AG08395 (cell line): ENCODE measurements at places on chromosomes 7 and 10.

- DNase-seq, result peak; percentile 84
These were observed 93.3 kb downstream of the BMS1 start for GRCh38 chr10:42875798-42876341.

DNA sequence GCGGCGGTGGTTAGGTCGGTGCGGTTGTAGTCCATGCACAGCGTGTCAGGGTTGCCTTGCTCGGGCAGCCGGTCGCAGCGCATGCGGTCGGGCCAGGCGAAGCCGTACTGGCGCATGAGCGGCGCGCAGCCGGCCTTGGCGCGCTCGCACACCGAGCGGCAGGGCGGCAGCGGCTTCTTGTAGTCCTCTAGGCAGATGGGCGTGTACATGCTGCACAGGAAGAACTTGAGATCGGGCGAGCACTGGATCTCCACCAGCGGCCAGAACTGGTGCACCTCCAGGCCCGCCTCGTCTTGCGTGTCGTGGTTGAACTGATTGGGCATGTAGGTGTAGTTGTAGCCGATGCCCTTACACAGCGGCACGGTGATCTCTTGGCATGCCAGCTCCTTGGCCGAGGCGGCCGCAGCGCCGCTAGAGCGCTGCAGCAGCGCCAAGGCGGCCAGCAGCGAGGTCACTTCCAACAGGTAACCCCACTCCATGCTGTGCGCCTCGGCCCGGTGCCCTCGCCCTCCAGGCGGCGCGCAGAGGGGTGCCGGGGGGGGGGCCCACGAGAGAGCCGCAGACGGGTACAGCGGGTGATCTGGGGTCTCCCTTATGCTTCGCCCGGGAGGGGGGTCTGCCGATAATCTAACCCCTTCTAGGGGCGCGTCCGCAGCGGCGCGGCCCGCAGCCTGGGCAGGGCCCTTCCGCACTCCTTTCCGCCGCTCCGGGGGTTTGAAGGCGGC is 983 bp downstream of the FZD8 start:
- DNase-seq, result peak; percentile 65

DNA sequence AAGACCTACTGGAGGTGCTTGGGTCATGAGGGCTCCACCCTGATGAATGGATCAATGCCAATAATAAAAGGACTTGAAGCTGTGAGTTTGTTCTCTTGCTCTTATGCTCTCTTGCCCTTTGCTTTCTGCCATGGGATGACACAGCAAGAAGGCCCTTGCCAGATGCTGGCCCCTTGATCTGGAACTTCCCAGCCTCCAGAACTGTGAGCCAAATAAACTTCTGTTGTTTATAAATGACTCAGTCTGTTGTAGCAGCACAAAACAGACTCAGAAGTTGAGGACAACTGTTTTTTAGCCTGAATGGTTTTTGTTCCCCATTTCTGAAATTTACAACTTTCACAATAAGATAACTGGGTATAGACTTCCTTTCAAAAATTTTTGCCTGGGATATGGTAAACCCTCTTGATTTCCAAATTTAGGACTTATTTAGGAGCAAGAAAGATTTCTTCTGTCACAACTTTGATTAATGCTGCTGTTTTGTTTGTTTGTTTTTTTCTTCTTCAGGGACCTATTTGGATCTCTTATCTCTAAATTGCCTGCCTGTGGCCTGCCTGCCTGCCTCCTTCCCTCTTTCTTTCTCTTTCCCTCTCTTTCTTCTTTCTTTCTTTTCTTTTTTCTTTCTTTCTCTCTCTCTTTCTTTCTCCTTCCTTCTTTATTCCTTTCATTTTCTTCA is 12.1 kb downstream of the ENTPD1 start:
- no peak for DNase-seq

GRCh38 chr7:19392246-19392645 is 247.0 kb upstream of the FERD3L start:
- peak; percentile 4 for DNase-seq

GRCh38 chr10:36474456-36474855 is 650.9 kb upstream of the ANKRD30A start:
- no peak for DNase-seq
